Esophagus squamous epithelium (tissue), 5 donors: ENCODE measurements at places on chromosomes 2 and 18.

DNA sequence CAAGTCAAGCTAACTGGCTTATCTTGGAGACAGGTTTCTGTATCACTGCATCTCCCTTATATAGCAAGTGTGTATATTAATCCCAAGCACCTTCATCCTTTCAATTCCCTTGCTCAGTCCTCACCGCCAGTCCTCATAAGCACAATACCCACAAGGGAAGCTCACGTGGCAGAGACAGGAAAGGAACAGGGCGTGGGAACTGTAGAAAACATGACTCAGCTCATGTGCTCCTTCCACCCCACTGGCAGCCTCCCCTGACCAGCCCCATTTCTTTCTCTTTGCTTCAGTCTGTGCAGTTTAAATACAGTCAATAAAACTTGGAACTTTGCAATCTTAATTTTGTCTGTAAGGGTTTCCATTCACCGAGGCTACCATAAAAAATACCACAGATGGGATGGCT is 36.5 kb upstream of the CDH19 start:
- no peak for DNase-seq

DNA sequence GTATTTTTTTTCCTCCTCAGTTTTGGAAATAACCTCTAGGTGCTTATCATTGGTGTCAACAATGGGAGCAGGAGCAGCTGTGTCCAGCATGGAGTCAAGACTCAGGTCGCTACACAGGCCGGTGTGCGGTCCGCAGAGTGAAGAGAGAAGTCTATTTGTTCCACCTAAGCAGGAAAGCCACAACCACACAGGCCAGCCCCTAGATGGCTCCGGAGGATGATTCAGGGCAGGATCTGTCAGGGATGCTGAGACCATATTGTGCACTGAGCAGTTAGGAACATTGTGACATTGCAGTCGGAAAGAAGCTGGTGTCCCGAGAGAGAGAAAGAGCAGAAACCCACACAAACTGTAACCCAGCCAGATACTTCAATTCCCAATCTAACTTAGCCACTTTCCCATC is 136.9 kb downstream of the GAREM1 start:
- DNase-seq = no peak

DNA sequence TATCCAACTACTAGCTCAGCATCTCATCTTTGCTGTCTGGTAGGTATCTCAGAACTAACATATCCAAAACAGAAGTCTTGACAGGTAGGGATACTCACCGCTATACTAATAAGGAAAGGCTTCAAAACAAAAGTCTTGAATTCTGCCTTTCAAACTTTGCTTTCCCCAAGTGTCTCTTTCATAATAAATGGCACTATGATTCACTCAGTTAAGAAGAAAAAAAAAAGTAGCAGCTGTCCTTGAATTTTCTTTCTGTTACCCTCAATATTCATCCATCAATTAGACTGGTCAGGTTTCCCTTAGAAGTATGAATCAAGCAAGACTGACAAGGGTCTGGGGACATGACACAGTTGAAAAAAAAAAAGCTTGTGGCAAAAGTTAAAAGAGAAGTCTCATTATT is 175.1 kb downstream of the GULP1 start:
- no peak for DNase-seq

DNA sequence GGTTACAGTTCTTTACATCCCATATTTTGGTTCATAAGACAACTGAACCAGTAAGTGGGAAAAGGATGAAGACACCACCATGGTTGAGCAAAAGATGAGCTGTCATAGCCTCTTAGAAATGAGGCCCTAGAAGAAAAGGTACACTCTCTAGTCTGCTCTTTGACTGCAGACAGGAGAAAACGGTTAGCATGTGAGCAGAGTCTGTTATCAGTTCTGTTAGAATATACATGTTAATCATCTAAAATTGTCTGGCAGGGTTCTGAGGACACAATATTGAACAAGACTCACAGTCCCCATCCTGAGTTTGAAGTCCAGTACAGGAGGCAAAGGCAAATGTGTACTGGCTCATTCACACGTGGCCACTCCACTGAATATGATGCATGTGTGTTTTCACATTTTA is 78.1 kb downstream of the MBOAT2 start:
- DNase-seq = no peak

GRCh38 chr18:35276267-35276666 is 13.8 kb downstream of the ZSCAN30 start:
- no peak for DNase-seq

DNA sequence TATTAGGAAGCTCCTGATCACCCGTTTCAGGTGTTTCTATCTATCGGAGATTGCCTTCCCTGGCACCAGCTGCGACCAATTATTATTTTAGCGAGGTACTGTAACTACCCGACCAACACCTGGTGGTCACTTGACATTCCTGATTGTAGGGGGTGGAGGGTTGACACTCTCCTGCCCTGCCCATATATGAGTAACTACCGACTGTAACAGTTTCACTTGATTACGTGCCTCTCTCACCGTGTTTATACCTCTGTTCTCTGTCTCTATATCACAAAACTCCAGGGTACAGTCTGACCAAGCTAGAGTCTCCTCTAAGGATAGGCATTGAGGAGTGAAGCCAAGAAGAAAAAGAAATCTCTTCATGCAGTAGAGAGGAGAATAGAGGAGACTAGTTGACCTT is 268.0 kb upstream of the LRATD1 start:
- no peak for DNase-seq

DNA sequence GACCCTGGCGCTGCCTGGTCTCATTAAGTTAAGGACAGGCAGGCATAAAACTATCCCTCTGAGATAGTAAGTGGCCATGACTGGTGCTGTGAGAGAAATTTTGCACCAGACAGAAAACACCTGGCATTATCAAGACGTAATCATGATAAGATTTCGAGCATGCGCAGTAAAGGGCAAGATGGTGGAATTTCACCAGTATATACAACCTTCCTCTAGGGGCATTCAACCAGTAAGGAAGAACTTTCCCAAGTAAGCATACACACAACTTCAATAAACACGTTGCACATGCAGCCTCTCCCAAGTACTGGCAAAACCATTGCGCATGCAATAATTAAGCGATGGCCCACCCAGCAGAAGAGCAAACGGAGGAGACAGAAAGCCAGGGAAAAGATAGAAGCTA is 1376.4 kb upstream of the CRIM1 start:
- no peak for DNase-seq

- DNase-seq = no peak
Measured at GRCh38 chr18:49677762-49678413, 116.0 kb downstream of the LIPG start.

GRCh38 chr2:168029071-168029470 is 218.3 kb downstream of the STK39 start:
- no peak for DNase-seq

DNA sequence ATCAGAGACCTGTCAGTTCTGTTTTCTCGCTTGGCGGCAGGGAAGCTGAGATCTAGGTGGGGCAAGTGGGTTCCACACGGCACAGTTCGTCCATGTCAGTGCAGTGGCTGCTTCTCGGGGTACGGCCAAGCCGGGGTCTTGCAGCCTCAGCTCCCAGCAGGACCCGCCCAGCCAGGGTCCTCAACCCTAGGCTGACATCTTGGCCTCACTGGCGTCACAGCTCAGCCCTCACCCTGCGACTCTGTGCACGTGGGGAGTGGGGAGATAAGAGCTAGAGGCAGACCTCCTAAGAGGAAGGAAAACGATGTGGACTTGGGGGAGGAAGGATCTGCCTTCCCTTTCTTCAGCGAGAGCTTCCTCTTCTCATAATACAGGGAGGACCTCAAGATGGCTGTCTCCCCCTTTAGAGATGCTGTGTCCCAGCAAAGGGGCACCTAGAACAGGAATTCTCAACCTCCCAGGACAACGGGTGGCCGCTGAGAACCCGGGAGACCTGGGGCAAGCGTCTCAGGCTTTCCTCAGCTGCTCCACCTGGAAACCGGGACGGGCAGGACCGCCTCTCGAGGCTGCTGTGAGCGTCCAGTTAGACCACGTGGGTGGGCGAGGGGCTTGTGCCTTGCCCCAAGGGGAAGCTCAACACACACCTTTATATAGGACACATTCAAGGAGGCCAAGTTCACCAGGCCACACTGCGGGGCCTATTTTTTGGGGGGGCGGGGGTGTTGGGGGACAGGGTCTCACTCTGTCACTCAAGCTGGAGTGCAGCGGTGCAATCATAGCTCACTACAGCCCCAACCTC is 23.5 kb upstream of the KLF11 start:
- DNase-seq = no peak

- no peak for DNase-seq
Measured at GRCh38 chr2:175864137-175864850, 137.8 kb downstream of the LNPK start.

DNA sequence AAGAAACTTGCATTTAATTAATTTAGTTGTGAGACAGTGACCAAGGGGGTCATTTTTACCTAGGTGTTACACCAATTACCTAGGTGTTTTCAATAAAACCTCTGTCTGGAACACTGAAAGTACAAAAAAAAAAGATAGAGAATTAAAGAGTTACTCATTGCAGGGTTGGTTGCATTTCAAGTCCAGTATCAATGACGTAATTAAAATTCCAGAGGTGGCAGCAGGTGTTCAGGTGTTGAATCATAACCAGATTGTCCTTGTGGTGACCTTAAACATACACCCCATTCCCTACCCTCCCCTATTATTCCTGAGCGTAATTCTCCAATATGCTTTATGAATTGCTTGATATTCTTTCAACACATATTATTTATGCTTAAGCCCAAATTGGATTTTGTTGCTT is 352.0 kb upstream of the SLC8A1 start:
- DNase-seq = no peak

DNA sequence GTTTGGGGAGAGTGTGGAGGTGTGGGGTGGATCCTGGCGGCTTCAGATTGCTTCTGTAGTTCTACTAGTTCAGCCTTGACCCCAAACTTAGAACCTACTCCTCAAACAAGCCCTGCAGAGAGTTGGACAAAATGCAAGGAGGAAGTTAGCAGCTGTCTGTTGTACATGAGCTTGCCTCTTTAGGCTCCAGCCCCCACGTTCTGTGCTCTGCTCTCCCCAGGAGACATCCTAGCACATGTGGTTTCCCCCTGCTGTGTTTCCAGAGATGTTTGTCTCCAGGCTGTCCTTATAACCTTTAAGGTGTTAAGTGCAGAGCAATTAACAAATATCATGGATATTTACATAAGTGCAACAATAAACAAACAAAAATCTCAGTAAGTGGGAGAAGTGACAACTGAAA is 111.1 kb downstream of the ACOXL start:
- DNase-seq = no peak

DNA sequence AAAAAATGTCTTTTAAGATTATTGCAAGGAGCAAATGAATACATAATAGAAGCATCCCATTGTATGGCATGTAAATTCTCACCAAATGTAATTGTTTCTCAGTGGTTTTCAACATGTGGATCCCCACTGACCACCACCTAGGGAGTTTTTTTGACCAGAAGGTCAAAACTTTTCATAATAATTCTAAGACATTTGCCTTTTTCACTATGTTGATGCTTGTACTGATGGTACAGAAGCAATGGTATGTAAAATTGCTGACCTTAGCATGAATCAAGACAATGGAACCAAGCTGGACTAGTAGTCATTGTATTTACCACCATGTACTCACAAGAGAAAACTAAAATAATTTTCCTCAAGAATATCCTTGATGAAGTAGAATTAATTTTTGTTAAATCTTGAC is 36.8 kb downstream of the RAB10 start:
- DNase-seq = no peak

DNA sequence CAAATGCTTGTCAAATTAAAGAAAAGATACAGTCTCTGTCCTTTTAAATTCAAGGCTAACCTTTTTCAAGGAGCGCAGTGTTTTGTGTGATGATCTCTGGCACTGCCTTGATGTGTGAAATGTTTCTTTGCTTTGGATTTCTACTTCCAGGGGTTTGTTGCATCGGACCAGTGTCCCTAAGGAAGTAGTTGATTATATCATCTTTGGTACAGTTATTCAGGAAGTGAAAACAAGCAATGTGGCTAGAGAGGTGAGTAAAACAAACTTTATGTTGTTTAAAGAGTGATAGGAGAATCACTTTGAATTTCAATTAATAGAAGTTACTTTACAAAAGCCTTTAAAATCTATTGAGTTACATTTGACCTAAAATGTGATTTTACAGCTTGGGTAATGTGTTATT is 28.8 kb downstream of the HADHB start:
- no peak for DNase-seq

- DNase-seq = no peak
Measured at GRCh38 chr2:95026471-95027368, 1.2 kb downstream of the MAL start.

- no peak for DNase-seq
Measured at GRCh38 chr2:53949457-53949856, 21.3 kb downstream of the PSME4 start.

DNA sequence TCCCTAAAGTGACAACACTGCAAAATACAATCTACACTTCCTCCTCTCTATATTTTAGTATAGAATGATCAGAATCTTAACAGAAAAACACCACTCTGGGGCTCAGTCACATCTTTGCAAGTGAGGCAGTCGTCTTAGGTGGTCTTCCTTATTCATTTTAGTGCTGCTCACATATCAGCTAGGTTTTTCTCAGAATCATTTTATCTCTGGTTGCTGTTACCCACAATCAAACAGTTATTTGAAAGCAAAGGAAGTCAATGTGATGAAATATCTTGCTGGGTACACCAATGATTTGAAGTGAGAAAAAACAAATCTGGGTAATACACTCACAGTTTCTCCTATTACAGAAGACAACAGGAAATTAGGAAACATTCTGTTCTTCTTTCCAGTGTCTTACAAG is 275.2 kb downstream of the DSEL start:
- no peak for DNase-seq

DNA sequence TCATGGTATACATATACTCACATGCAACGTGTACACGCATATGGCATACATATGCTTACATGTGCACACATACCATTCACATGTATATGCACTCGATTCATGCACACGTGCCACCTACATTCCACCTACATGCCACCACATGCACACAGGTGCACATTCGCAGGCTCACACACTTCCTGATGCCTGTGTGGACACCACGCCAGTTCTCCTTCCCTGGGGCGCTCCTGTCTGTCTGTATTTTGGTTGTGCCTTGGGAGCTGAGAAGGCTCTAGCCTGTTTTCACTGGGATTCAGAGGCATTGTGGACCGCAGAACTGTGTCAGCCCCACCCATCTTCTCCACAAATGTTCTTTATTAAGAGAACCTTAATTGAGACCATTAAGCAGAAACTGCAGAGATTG is 96.6 kb upstream of the CTDP1 start:
- DNase-seq = no peak

- DNase-seq = no peak
Measured at GRCh38 chr2:17591846-17592245, 51.4 kb downstream of the VSNL1 start.
